ENCODE measurements at places on chromosomes 5 and 9.

DNA sequence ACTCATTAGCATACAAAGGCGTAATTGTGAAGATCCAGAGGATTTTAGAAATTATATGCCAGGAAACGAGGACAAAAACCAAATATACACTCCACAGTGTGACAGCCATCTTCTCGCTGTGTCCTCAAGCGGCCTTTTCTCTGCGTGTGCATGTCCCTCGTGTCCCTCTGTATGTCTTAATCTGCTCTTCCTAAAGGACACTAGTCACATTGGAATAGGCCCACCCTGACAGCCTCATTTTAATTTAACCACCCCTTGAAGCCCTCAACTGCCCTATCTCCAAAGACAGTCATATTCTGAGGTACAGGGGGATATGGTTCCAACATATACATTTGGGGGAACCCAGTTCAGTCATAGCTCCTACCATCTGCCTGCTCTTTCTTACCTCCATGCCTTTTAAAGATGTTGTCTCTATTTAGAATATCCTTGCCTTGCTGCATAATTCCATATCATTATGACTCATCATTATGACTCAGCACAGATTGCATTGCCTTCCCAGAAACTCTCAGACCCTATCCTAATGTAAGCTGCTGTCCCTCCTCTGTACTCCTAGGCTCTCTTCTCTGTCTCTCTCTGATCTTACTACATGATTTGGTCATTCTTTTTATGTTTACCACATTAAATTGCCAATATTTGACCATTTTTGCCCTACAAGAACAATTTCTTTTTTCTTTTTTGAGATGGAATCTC lies 210.9 kb downstream of the AOPEP start:
- no peak for DNase-seq

GRCh38 chr5:138668451-138669380 lies 84.5 kb upstream of the CTNNA1 start:
- DNase-seq = no peak

DNA sequence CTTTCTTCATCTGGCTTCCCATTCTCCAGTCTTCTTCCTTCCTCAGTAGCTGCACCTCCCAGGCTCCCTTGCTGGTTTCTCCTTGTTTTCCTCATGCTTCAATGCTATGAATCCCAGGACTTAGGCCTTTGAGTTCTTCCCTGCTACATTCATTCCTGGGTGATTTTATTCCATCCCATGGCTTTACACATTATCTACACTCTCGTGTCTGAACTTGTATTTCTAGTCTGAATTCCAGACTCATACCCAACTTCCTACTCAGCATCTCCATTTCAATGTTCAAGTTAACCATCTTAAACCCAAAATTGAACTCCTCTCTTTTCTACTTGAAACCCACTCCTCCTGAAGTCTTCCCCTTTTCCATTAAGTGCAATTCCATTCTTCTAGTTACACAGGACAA lies 20.0 kb downstream of the SLC24A2 start:
- DNase-seq = no peak

DNA sequence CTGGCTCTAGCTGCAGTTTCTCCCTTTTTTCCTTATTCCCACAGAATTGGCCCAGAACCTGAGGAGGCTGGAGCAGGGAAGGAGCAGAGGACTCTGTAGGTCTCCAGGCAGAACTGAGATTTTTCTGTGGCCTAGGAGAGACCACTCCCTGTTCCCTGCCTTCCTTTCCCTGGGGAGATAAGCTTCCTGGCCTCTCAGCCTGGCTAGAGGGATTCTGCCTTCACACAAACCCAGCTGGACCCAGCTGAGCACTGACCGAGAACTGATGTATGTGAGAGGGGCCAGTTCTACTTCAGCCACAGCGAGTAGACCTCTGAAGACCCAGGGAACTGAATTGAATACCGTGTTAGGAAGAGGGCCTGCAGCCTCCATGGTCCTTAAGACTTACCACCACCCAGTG lies 48.0 kb downstream of the RUSC2 start:
- no peak for DNase-seq

- DNase-seq = no peak
Observed at GRCh38 chr9:38423973-38424843, at the start of gene IGFBPL1. Gene IGFBPL1 (minus strand): TSS chr9:38424454. CDS start chr9:38424424, 30 bp downstream.

DNA sequence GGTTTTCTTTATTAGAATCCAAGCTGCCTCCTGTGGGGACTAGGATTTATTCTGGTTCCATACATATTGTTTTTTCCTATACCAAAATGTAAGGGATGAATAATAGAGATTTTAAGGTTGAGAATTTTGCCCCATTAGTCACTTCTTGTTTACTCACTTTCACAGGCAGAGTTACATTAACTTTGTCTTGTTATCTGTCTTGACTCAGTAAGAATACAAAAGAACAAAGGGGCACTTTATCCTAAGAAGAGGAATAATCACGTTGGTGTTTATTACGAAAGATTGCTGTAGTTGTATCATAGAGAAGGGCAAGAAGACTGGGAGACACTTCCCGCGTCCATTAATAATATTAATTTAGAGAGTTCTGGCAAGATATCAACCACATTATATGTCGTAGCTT lies 599.7 kb upstream of the FTMT start:
- DNase-seq = no peak

GRCh38 chr5:60841361-60841760 lies 2.7 kb downstream of the ELOVL7 start:
- DNase-seq = no peak

GRCh38 chr9:8822667-8823025 lies 1023.1 kb upstream of the DMAC1 start:
- no peak for DNase-seq

GRCh38 chr5:35773967-35774366 lies 82.7 kb upstream of the IL7R start:
- DNase-seq = no peak

- DNase-seq = no peak
Observed at GRCh38 chr9:112002847-112003457, 106.3 kb downstream of the UGCG start.

DNA sequence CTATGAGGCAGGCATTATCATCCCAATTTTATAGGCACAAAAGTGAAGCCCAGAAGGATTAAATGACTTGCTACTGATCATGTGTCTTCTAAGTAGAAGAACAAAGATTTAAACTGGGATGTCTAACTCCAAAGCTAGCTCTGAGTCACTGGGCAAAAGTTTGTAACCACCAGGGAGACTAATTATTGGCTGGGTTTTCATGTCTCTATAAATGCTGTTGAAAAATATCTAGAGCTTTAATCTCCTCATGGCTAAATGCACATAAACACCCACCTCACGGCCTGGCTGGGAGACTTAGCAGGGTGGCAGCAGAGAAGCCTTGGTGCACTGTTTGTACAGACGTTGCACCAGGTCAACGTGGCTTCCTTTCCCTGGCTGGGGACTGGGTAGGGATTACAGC lies 144.6 kb downstream of the MELK start:
- no peak for DNase-seq

DNA sequence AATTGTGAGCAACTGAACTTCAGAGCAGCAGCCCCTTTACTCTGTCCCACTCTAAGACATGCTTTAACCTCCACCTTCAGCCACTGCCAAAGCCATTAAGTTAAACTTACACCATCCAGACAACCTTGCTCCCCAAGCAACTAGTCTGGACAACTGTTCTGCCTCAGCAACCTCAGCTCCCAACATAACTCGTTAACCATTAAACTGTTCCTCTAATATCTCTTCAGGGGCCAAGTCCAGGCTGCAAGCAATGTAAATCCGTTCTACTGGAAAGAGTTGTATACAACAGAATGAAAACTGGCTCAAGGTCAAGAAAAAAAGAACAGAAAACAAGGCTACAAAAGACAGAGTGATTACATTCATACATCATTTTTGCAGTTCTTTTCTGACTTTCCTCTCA lies 131.7 kb upstream of the TARS1 start:
- DNase-seq = no peak

- no peak for DNase-seq
Observed at GRCh38 chr9:71626395-71626794, 141.9 kb downstream of the CEMIP2 start.

GRCh38 chr9:90322296-90322695 lies 320.3 kb downstream of the DIRAS2 start:
- DNase-seq = no peak

GRCh38 chr5:73284220-73284795 lies 111.3 kb downstream of the TMEM174 start:
- DNase-seq = no peak

- no peak for DNase-seq
Observed at GRCh38 chr9:136732444-136733178, 10.1 kb downstream of the LCN10 start.

DNA sequence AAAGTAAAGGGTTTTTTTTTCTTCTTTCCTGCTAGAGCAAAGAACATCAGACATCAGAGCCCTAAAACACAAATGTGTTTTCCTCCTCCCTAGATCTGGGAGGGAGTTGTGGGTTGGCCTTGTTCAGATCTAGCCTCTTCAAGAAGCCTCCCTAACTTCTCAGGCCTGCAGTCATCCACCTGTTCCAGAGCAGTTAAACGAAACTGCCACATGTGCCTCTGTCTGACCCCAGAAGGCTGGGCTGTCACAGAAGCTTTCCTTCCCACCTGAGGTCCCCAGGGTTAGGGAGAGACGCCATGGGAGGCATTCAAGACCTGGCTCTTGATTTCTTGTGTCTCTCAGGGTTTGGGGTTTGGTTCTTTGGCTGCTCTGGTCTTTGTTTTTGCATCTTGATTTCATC lies 87.0 kb downstream of the DAB2IP start:
- no peak for DNase-seq

DNA sequence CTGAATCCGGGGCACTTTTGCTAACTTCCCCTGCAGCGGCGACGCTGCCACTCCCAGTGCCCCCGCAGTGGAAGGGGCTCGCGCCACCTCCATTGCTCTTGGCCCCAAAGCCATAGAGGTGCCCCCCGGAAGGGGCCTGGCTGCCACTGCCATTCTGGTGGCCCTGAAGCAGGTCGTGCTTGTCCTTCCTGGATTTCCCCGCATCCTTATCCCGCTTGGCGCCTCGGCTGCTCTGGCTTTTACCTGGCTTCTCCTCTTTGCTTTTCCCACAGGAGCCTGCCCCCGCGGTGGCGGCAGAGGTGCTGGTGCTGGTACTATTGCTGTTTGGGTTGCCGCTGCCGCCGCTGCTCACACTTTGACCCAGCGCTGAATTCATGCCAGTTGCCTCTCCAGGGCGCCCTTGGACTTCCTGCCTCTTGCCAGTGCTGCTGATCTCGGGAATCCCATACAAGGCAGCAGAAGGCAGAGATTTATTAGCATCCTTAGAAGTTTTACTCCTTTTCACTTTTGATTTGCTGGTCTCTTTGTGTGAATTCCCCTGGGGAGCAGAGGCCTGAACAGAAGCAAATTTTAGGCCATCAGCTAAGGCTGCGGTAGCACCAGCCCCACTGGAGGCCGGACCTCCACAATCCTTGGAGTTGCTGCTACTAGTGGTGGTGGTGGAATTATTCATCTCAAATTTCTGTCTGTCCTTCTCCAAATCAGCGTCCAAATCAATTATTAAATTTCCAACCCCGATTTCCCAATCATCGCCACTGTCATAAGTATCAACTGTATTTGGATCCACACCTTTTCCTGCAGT lies 2.1 kb downstream of the ZNF608 start:
- DNase-seq = peak; percentile 25

- no peak for DNase-seq
Observed at GRCh38 chr9:135701067-135701958, 672 bp upstream of the KCNT1 start.

GRCh38 chr5:305050-305449 lies 16.5 kb upstream of the AHRR start:
- no peak for DNase-seq

DNA sequence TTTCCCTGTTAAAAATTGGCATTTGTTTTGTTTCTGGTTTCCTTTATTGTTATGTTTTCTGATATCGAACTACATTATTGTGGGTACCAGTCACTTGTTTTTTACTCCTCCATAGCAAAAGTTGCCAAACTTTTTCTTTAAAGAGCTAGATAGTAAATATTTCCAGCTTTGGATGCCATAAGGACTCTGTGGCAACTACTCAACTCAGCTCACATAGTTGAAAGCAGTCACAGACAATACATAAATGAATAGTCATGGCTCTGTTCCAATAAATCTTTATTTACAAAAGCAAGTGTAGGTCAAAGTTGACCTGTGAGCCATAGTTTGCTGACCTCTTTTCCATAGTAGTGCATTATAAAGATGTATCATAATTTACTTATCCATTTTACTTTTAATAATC lies 305.0 kb downstream of the RASEF start:
- DNase-seq = no peak

- no peak for DNase-seq
Observed at GRCh38 chr5:19988457-19988856, 457 bp upstream of the CDH18 start.

- DNase-seq = no peak
Observed at GRCh38 chr9:112933696-112934095, 43.0 kb upstream of the SLC46A2 start.

GRCh38 chr9:68427216-68427977 lies 71.0 kb downstream of the PGM5 start:
- DNase-seq = no peak

- DNase-seq = no peak
Observed at GRCh38 chr5:171419688-171420430, 412 bp downstream of the FGF18 start.

DNA sequence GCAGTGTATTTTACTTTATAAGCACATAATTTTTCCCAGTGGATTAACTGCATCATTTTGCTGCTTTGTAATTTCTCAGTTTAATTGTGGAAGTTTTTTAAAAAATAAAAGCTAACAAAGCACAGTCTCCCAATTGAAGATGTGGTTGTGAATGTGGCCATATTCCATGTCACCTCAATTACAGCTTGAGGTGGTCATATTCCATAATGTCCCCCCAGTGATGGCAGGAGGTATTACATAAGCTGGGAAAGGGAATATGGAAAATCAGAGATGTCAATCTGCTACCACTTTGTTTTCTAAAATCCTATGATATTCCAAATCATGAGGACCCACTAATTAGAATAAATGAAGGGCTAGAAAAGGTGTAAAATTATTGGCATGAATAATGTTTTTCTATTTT lies 1672.0 kb upstream of the CDH9 start:
- no peak for DNase-seq

- no peak for DNase-seq
Observed at GRCh38 chr5:144950996-144951395, 780.3 kb downstream of the KCTD16 start.

DNA sequence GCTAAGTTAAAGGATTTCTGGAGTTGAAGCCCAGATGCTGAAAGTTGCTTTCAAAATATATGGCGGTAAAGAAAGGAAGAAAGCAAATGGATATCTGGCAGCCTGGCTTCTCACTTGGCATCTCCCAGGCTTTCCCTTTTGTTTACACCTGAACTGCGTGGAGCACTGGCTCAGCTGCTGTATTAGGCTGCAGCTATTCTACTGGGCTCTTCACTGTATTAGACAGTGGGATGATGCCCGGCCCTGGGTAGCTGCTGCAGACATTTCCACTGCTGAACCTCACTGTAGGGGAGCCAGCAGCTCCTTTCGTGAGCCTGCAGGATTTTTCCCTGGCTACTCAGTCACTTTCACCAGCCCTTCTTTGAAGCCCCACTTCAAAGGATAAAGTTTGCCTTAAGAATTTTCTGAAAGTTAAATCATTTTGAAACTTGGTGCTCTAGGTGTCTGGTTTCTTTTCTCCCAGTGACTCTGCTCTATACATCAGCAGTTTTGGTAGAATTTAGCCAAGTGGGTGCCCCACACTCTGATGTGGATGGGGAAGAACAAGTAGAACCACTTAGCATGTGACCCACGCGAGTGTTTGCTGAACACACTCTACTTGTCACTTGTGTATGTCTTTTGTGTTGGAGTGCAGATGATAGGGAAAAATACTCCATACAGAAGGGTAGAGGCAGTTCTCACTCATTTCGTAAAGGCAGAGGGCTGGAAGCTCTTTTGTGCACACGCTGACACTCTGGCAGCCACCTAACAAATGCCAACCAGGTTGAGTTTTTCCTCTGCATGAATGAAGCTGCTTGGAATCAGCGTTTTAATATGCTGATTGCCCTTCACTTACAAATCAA lies 49.9 kb downstream of the C9orf152 start:
- DNase-seq = no peak
